ENCODE measurements at places on chromosomes 13 and 19.

DNA sequence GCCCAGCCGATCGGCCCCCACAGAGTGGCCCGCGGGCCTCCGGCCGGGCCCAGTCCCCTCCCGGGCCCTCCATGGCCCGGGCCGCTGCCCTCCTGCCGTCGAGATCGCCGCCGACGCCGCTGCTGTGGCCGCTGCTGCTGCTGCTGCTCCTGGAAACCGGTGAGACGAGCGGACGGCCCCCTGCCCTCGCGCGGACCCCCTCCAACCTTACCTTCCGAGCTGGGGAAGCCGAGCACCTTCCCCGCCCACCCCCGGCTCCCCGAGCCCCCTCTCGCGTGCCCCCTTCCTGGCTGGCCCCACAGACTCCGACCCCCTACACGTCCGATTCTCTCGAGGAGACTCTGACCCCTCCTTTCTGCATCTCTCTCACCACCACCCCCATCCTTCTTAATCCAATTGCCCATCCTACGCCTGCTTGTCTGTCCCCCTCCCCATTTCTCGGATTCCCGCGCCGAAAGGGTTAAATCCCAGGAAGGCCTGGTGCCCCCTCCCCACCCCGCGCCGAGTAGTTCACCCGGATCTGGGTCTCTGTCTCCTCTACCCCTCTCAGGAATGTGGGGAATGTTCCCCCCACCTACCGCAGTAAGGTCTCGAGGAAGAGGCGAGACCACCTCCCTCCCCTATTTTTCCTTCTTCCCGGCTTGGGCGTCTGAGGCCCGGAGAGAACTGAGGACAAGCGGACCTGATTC is 502 bp downstream of the NECTIN2 start:
- peak overlapping the region; percentile 100 for H3K27ac ChIP-seq
- no peaks in the 10 kb centered on the region for H3K27me3 ChIP-seq
- no peaks in the 10 kb centered on the region for H3K36me3 ChIP-seq
- peak overlapping the region; percentile 99 for H3K4me3 ChIP-seq
- peak; percentile 71 for DNase-seq

DNA sequence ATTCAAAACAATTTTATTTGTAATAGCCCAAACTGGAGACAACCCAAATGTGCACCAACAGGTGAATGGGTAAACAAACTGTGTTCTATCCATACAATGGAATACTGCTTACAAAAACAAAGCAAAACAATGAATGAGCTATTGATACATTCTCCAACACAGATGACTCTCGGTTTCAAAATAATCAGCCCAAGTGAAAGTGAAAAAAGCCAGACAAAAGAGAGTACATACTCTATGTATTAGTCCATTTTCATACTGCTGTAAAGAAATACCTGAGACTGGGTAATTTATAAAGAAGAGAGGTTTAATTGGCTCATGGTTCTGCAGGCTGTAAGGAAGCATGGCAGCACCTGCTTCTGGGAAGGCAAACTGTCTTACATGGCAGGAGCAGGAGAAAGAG is 65.2 kb upstream of the LRCH1 start:
- no peaks in the 10 kb centered on the region for H3K27me3 ChIP-seq
- H3K27ac ChIP-seq, result no peak overlapping the region
- no peak overlapping the region for H3K4me3 ChIP-seq
- peaks cover 16% of the 10 kb centered on the region for H3K4me1 ChIP-seq
- H3K36me3 ChIP-seq, result no peaks in the 10 kb centered on the region

DNA sequence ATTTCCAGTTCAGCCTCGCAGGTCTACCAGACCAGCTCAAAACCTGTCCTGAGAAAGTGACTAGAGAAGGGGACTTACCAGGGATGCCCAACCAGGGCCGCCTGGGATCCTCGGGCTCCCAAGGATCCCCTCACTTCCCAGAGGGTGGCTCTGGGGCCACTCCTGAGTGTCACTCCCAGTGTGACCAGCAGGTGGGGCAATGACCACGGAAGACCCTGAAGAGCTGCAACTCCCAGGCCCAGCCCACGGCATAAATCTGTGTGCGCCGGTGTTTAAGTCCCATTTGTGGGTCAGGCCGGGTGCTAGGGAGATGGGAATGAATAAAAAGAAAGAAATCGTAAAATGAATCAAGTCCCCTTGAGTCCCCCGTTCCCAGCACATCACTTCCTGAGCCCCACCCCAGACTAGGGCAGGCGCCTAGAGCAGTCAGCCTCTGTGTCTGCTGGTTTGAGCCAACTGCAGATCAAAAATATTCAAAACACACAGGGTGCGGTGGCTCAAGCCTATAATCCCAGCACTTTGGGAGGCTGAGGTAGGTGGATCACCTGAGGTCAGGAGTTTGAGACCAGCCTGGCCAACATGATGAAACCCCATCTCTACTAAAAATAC is 10.7 kb downstream of the PTGIR start:
- DNase-seq, result peak; percentile 90
- no peaks in the 10 kb centered on the region for H3K27me3 ChIP-seq
- no peaks in the 10 kb centered on the region for H3K4me1 ChIP-seq
- no peak overlapping the region for H3K27ac ChIP-seq
- no peaks in the 10 kb centered on the region for H3K36me3 ChIP-seq
- no peak overlapping the region for H3K4me3 ChIP-seq

DNA sequence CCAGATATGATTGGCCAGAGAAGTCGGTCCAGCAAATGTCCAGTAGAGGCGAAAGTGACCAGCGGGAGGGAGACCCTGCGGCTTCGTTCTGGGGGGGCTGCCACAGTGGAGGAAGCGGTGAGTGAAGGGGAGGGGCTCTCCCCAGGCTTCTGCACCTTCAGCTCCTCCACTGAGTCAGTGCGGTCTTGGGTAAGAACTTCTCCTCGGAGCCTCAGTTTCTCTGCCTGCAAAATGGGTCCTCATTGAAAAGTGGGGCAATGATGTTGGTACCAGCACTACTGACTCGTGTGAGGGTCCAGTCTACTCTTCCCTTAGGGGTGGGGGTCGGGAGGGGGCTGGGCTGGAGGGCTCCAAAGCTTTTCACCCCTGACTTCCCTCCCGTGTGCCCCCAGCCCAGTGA is 4.2 kb downstream of the GIPC3 start:
- no peak overlapping the region for H3K4me3 ChIP-seq
- no peak for DNase-seq
- H3K27ac ChIP-seq, result no peak overlapping the region
- peaks cover 28% of the 10 kb centered on the region for H3K27me3 ChIP-seq
- H3K4me1 ChIP-seq, result no peaks in the 10 kb centered on the region
- no peaks in the 10 kb centered on the region for H3K36me3 ChIP-seq

DNA sequence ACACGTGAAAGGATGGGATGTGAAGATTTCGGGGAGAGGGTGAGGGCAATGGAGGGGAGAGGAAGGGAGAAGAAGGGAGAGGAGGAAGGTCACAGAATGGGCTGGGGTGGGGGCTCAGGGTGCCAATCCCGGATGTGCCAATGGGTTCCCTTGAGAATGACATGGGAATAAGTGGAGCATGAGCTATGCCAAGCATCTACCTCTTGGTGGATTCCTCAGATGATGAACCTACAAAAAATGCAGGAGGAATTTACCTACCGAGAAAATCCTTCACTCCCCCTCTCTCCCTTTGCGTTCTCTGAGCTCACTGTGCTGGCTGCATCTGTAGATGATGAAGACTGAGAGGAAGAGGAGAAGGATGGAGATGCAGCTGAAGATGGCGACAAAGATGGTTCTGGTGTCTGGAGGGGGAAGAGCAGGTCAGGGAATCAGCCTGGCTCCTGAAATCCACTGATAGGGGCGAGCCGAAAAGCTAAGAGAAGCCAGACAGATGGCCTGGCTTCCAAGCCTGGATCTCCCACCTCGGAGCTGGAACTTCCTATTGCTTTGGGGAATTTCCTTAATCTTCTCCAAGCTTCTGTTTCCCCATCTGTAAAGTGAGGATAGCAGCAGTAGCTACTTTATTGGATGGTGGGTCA is 21.6 kb downstream of the VSTM1 start:
- no peaks in the 10 kb centered on the region for H3K4me1 ChIP-seq
- no peaks in the 10 kb centered on the region for H3K36me3 ChIP-seq
- no peak overlapping the region for H3K27ac ChIP-seq
- H3K27me3 ChIP-seq, result no peaks in the 10 kb centered on the region

- no peak overlapping the region for H3K27ac ChIP-seq
- no peaks in the 10 kb centered on the region for H3K27me3 ChIP-seq
- H3K4me1 ChIP-seq, result no peaks in the 10 kb centered on the region
- no peaks in the 10 kb centered on the region for H3K36me3 ChIP-seq
- H3K4me3 ChIP-seq, result no peak overlapping the region
These were observed 267.1 kb upstream of the EDNRB start for GRCh38 chr13:78185700-78186099.

GRCh38 chr19:45223879-45224278 is 21.3 kb downstream of the EXOC3L2 start:
- no peak for DNase-seq
- no peaks in the 10 kb centered on the region for H3K36me3 ChIP-seq
- H3K27me3 ChIP-seq, result peaks cover 32% of the 10 kb centered on the region
- no peaks in the 10 kb centered on the region for H3K4me1 ChIP-seq
- H3K4me3 ChIP-seq, result no peak overlapping the region

GRCh38 chr19:39563408-39563807 is 23.4 kb upstream of the EID2 start:
- no peak overlapping the region for H3K27ac ChIP-seq
- DNase-seq, result no peak
- H3K4me3 ChIP-seq, result no peak overlapping the region

DNA sequence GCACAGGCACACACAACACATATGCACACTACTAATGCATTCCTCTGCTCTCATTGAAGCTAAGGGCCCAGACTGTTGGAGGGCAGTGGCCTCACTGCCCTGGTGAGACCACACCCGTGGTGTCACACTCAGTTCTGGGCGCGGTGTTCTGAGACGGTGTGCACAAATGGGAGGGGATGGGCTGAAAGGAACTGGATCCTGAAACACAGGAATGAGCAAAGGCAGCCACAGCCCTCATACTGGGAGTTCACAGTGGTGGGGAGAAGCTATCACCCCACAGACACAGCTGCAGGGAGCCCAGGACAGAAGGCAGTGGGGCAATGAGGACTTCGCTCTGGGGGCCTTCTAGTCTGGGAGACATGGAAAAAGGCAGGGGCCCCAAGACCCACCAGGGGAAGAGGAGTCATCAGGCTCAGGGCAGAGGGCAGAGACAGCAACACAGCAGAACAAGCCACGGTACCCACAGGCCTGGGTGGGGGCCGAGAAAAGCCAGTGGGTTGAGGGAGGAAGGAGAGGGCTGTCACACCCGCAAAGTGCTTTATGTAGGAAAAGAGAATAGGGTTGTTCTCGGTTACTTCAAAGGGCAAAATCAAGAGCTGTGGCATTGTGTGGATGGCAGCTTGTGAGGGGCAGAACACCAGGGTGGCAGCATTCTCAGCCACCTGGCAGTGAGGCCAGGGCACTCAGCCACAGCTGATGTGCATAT is 75.4 kb upstream of the GPR183 start:
- H3K4me1 ChIP-seq, result no peaks in the 10 kb centered on the region
- no peaks in the 10 kb centered on the region for H3K36me3 ChIP-seq
- H3K4me3 ChIP-seq, result no peak overlapping the region

GRCh38 chr19:42634409-42635232 is 39.9 kb upstream of the CEACAM8 start:
- H3K27me3 ChIP-seq, result no peaks in the 10 kb centered on the region
- no peak overlapping the region for H3K27ac ChIP-seq
- DNase-seq, result no peak
- H3K36me3 ChIP-seq, result no peaks in the 10 kb centered on the region
- no peaks in the 10 kb centered on the region for H3K4me1 ChIP-seq

DNA sequence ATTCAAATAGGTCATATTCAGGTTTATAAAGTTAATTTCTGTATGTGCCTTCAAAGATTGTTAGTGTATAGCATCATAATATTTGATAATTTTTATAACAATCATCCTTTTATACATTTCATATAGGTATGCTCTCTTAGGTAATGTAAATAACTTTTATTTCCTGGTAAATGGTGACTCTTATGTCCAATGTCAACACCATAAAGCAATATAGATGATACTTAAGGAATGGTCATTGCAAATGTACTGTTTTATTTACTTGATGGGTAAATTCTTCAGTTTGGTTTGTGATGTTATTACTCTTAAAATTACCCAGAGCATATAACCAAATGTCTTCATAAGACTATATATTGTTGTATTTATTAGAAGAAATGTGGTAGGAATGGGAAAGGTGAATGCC is 928.7 kb downstream of the PCDH9 start:
- no peak overlapping the region for H3K27ac ChIP-seq
- no peak overlapping the region for H3K4me3 ChIP-seq
- no peaks in the 10 kb centered on the region for H3K27me3 ChIP-seq
- no peaks in the 10 kb centered on the region for H3K36me3 ChIP-seq
- DNase-seq, result no peak

GRCh38 chr13:98690348-98691022 is 62.0 kb downstream of the SLC15A1 start:
- H3K27ac ChIP-seq, result no peak overlapping the region
- no peaks in the 10 kb centered on the region for H3K4me1 ChIP-seq
- no peak for DNase-seq
- H3K27me3 ChIP-seq, result no peaks in the 10 kb centered on the region

DNA sequence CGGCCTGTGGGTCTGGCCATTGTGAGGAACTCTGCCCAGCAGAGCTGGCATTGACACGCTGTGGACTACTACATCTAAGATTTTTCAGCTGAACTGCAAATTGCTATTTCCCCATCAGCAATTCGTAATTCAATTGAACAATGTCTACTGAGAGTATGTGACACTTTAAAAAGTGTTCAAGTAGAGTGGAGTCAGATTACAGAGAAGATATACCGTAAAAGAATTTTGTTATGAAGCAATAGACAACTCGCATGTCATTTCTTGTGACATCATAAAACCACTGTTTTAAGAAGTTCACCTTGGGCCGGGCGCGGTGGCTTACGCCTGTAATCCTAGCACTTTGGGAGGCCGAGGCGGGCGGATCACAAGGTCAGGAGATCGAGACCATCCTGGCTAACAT is 32.5 kb upstream of the C1QTNF9 start:
- H3K36me3 ChIP-seq, result no peaks in the 10 kb centered on the region
- no peak overlapping the region for H3K27ac ChIP-seq
- H3K4me3 ChIP-seq, result no peak overlapping the region
- H3K27me3 ChIP-seq, result no peaks in the 10 kb centered on the region
- DNase-seq, result no peak

DNA sequence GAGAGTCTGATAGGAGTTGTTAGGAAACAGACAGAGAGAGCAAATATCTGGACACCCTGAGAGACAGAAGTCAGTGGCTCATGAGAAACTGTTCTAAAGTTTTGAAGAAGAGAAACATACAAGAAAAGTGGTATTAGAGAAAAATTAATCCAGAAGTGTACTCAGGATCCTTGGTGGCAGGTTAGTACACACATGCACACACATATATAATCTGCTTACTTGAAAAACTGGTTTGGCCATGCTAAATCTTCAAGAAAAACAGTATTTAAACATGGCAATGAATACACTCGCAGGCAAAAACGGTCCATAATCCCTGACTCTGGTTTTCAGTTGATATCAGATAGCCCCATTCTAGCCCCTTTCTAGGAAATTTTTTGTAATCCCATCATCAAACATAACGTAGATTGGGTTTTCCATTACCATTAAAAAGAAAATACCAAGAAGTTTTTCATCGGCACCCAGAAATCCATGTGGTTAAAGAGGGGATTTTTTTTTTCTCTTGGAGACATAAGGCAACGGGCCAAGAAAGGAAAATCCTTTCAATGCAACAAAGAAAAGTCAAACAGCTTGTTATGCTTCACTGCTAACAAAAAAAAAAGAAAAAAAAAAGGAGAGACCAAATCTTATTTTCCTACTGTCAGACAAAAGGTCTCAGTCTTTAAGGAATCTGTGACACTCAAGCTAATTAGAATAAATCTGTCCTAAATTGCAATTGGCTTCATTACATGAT is 178.0 kb upstream of the MIR17HG start:
- no peaks in the 10 kb centered on the region for H3K27me3 ChIP-seq
- DNase-seq, result no peak
- H3K4me1 ChIP-seq, result no peaks in the 10 kb centered on the region
- no peak overlapping the region for H3K4me3 ChIP-seq
- no peaks in the 10 kb centered on the region for H3K36me3 ChIP-seq
- no peak overlapping the region for H3K27ac ChIP-seq

Data from hepatocyte (in vitro differentiated cells).